ENCODE measurements at places on chromosomes 4 and X. TPM values are rescaled to one million over a fixed set of nuclear protein-coding genes. Genes with fewer than 3 reads are reported as not detected.

DNA sequence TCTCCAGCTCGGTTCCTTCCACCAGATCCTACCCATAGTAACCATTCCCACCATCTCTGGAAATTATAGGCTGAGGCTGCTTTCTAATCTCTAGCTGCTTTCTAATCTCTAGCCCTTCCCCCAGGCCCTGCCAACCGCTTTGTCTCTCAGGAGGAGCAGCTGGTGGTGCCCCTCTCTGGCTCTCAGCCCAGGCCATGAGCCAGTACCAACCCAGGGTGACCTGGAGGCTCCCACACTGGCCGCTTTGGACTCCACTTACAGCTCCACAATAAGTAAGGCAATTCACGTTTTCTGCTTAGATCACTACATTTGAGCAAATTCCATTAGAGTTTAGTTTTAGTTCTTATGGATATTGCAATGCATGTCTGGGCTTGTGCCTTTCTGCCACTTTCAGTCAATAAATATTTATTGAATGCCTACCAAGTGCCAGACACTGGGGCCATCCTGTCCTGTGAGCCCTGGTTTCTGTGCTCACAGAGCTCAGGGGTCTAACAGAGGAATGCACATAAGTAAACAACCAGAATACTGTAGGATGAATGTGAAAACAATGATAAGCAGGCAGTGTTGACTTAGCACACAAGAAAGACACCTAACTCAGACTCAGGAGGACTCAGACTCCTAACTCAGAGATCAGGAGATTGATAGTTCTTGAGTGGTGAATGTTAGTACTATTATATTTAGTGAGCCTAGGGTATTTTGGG, 38.9 kb downstream of the SMC1A start:
- DNase-seq, result no peak

- no peak for DNase-seq
Observed at GRCh38 chr4:119105605-119106004, 30.0 kb upstream of the MYOZ2 start.

GRCh38 chr4:88320780-88321373, 36.5 kb upstream of the PPM1K start:
- DNase-seq, result peak; percentile 4

Gene GSX2
- total RNA-seq, result not detected

Gene DTHD1
- 0.38 TPM for total RNA-seq
